ENCODE measurements at places on chromosomes 1 and 21.

GRCh38 chr1:27138927-27139326 is 16.0 kb downstream of the SLC9A1 start:
- DNase-seq = no peak

DNA sequence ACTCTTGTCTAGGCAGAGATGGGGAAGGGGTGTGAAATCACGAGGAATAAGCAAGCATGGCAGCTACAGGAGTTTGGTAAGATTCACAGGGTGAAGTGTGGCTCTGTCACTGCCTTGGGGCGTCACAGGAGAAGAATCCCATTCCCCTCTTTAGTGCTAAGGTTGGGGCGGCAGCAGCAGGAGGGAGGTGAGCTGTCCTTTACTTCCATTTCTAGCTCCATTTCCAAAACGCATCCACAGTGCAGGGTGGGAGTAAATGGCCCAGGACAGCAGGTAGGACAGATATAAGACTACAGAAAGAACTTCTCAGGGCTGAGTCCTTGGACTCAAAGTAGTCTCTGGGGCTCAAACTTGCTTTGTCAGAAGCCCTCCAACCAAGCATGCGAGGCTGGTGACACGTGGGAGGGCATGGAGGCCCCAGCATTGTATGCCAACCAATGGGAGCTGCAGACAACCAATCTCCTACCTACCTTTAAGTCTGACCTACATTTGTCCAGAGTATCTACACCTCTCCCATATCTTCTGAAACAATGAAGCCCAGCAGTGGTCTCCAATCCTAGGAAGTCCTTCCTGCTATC is 8.5 kb downstream of the MEF2D start:
- DNase-seq = no peak

GRCh38 chr1:203526572-203526971 is 32.6 kb downstream of the OPTC start:
- no peak for DNase-seq

- DNase-seq = no peak
These were observed 3.4 kb downstream of the HES2 start for GRCh38 chr1:6416295-6416656.

- no peak for DNase-seq
These were observed 57.8 kb downstream of the TMEM53 start for GRCh38 chr1:44616284-44616990.

GRCh38 chr1:44777969-44778635 is 2.8 kb downstream of the RPS8 start:
- no peak for DNase-seq

DNA sequence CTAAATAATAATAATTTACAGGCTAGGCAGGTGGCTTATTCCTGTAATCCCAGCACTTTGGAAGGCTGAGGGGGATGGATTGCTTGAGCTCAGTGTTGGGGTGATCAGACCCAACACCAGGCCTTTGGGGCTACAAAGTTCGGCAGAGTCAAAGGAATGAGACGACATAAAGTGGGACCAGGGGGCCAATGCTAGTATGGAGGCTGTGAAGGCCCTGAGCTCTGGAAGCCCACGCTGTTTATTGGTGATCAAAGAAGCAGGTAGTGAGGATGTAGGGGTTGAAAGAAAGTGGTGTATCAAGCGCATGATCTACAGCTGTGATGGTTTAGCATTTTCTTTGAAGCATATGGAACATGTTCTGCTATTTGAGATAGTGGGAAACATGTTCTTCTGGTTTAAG is 5.6 kb downstream of the BTBD8 start:
- DNase-seq = no peak

DNA sequence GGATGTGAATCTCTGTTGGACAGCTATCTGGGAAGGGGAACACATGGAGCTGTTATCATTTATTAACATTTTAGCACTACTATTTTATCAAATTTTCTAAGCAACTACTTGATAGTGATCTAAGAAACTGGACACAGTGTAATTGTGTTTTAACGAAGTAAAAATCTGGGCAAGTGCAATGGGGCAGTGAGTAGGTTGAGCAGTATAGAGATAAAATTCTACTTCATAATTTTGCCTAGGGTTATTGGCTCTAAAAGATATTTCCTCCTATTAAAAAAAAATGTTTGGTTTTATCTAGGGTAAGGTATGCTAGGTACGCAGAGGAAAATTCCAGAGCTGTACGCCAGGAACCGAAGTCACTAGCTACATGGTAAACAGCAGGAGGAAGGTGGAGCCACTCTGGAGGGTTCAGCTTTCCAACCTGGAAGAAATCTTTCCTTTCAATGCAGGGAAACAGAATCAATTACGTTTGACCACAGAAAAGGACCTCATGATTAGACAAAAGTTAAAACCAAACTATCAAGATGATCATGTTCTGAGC is 43.3 kb downstream of the BCAR3 start:
- no peak for DNase-seq

GRCh38 chr1:183877053-183877720 is 72.3 kb downstream of the RGL1 start:
- no peak for DNase-seq

DNA sequence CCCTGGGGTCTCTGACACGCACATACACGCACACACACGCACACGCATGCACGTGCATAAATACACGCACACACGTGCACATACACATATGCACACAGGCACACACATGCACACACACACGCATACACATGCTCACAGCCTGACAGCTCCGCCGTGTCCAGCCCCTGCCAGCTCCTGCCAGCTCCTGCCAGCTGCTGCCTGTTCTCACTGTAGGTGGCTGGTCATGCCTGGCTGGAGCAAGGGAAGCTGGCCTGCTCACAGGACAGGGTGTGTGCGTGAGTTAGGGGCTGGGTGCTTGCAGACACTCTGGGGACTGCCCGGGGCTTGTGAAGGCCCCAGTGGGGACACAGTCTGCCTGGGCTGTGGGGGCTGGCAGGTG is 4.9 kb downstream of the PLCH2 start:
- no peak for DNase-seq

DNA sequence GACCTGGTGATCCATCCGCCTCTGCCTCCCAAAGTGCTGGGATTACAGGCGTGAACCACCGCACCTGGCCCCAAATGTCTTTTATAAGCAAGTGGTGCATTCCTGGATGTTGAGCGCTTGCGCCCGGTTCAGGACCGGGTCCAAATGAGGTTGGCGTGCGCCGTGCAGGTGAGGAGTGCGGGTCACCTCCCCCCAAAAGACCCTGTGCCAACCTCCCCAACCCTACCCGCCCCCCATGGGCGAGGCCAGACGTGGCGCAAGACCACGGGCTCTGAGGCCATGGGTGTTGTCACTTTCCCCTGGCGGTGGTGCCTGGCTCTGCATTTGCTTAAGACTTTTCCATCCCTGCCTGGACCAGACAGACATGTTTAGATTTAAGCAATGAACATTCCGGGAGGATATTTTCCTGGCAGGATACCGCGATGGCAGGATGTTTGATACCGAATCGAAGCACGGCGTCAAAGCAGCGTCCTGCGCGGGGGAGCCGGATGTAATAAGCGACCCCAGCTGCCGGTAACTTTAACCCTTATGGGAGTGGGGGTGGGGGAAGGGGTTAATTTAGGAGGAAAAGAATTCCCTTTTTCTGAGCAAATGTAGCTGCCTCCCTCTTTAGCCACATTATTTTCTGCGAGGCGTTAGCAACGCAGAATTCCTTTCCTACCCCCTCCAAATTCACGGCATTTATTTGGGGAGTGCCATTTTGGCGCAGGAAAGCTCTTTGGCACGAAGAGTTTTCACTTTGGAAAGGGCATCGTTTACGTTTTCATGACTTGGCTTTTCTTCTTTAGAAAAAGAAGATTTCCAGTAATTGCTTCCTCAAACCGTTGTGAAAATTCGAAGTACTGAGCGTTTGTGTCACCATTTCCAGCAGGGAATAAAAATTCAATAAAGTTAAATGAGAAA is 27.8 kb upstream of the RNF187 start:
- peak; percentile 85 for DNase-seq

DNA sequence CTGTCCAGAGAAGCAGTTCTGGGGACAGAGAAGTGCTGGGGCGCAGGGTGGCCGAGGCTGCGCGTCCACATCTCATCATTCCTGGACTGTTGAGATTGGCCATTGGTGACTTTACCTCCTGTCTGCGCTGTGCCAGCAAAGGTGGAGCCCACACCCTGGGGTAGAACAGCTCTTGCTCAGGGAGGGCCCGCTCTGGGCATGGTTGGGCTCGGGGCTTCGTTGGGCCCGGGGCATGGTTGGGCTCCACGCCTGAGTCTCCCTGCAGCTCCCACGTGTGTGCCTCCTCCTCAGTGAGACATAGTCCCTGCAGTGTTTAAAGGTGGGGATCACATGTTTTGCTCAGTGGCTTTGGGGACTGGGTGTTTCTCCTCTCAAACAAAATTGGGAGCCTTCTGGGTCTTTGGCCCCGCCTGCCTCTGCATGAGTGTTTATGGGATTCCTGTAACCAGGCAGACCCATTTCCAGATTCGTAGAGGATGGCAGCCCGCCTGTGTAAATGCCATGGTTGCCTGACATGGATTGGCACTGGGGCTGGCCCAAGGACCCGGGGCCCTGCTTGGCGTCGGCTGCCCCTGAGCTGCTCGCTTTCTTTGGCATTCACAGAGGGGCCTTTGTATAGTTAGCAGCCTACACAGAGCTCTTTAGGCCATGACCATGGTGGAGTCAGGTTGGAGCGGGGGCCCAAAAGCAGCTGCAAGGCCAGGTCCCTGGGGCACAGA is 104.6 kb downstream of the TLR5 start:
- DNase-seq = no peak

DNA sequence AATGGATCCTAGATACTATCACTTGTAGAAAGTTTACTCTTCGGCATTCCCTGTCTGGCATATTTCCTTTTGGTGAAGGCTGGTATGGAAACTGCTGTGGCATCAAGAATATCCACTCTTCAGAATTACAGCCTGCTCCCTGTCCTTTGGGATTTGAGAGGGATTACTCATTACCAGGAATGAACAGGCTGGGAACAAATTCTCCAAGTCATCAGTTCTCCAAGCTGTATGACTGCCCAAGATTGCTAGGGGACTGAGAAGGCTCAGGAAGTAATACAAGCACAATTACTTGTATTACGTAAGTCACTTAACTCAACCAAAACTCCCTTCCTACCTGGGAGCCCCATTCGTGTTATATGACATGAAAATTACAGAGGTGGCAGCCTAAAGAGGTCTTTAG is 49.6 kb downstream of the CD58 start:
- DNase-seq = no peak

GRCh38 chr1:61370177-61370912 is 288.0 kb downstream of the NFIA start:
- DNase-seq = no peak

GRCh38 chr1:19436716-19437476 is 48.4 kb downstream of the CAPZB start:
- no peak for DNase-seq

- DNase-seq = no peak
These were observed 6.4 kb upstream of the CDK11B start for GRCh38 chr1:1664941-1665814.

DNA sequence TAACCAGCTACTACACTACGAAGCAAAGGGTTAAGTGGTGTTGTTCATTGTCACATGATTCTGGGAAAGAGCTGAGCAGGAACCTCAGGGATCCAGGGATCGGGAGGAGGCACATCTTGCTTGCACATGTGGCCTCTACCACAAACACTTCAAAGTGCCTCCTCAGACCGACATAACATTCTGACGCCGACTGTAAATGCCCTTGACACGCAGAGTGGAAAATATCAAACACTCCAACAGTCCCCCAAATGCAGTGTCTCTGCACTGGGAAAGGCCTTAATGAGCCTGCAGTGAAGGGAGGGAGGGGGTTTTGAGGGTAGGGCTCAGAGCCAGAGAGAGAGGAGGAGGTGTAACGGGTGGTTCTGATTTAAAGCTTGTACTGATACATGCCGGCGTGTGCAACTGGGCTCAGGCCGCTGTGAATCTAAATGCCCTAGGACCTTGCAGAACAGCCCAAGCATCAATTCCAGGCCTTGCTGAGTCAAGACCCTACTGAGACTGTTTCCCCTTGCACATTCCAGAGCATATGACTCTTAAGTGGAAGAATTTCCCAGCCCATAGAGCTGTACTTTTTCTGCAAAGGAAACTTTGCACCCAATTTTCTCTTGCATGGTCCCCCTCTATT is 163.7 kb downstream of the NTMT2 start:
- DNase-seq = no peak

DNA sequence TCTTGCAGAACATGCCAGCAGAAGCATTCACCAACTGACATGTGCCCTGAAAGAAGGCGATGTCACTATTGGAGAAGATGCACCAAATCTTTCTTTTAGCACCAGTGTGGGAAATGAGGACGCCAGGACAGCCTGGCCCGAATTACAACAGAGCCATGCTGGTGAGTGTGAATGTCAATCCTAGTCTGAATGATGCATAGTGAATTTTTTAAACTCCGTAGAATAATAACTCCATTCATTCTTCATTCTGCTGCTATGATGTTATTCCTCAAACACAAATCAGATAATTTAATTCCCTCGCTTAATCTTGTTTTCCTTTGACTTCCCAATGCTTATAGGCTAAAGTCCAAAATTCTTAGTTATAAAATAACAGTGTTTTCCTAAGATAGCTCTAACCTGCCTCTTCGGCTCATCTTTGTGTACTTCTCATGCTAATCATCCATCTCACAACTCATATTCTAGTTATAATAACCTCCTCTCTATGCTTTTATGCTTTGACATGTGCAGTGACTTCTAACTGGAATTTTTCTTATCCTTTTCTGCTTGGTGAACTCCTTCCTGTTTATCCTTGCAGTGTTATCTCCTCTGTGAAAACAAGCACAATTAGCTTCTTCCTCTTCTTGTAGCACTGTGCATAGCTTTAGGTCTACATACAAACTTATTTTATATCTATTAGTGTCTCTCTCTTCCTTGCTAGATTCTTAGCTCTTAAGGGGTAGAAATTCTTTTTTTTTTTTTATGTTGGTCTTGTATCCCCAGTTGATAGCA is 14.4 kb downstream of the SDCCAG8 start:
- peak; percentile 19 for DNase-seq

DNA sequence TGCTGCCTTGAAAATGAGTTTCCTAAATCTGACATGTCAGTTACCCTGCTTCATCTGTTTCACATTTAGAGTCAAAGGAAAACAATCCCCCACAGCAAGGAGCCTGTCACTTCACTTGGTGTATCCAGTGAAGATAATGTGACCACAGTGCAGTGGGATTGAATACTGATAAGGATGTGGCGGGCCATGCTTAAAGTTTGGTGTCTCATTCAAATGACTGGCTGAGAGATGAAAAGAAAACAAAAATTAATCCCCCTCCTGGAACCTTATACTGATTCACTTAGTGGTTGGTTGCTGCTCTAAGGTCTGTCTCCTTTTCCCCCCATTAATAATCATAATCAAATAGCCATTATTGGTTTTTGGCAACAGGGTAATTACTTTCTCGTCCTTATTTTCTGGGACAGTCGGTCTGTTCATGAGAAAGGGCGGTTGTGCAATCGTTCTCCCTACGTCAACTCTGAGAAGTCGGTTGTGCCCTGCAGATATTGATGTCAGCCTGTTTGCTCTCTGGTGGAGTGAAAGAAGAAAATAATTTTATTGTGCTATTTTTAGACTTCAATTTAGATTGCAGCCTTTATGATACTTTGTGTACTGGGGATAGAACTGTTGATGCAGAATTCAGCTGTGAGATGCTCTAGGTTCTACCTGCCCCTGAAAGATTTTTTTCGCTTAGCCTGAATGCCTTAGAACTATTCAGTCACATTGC is 360.2 kb downstream of the DISC1 start:
- no peak for DNase-seq

GRCh38 chr1:3940754-3941345 is 40.8 kb upstream of the C1orf174 start:
- no peak for DNase-seq

- DNase-seq = no peak
These were observed 845.4 kb upstream of the CXADR start for GRCh38 chr21:16667395-16667794.

All from NCI-H460 (cell line).